ENCODE measurements at places on chromosomes 11 and 22.

- no peak for DNase-seq
Observed at GRCh38 chr22:39452740-39453040, 4.1 kb upstream of the MGAT3 start.

DNA sequence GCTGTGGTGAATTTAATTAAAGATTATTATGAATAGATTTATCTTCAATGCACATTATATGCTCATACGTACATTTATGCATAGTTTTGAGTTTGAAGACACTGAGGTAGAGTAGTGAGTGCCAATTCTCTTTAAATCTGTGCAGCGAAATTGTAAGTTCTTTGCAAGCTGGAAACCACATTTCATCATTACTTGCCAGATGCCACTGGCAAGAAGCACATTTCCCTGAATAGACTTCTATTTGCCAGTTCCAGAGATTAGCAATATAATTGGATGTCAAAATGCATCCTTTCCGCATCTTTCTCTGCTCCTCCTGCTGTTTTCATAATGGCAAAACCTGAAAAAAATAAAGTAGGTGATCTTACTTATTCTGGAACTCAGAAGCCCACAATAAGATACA lies 448.0 kb downstream of the LUZP2 start:
- no peak for DNase-seq

DNA sequence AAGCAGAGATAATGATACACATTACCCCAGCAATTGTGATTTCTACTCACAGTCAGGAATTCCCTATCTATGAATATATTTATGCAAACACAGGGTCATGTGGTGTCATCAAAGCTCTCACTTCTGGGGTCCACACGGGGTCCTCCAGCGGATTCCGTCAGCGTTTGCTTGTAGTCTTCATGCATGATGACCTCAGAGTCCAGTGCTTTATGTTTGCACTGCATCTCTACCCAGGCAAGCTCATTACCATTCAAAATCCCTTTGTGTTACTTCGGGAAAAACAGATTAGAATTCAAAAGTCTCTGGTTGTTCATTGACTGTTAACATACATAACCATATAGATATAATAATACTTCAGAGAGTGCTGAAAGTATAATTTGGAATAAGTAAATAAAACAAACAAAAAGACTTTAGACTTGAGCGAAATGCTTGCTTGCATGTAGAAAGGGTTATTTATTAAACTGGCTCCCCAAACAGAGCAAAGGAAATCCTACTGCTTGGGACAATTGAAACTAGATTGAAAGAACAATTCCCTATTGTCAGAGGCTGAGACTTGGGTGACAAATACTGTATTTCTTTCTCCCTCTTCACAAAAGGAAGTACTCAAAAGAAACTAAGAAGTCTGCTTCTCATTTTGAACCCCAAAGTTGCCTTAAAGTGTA lies 423.1 kb downstream of the ETS1 start:
- DNase-seq = no peak

DNA sequence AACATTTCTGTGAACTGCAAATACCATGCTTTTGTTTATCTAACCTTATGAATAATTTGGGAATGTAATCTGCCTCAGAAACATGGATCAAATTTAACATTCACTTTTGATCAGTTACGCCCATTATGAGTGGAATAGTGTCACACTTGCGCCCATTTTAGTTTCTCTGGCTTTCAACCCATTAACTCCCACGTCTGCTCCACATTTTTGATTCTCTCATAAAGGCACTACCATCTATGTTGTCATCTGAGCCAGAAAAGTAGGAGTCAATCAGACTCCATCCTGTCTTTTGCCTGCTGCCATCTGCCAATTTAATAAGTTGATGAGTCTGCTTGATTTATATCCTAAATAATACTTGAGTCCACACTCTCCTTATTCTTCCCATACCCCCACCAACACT lies 1090.7 kb downstream of the DLG2 start:
- no peak for DNase-seq

DNA sequence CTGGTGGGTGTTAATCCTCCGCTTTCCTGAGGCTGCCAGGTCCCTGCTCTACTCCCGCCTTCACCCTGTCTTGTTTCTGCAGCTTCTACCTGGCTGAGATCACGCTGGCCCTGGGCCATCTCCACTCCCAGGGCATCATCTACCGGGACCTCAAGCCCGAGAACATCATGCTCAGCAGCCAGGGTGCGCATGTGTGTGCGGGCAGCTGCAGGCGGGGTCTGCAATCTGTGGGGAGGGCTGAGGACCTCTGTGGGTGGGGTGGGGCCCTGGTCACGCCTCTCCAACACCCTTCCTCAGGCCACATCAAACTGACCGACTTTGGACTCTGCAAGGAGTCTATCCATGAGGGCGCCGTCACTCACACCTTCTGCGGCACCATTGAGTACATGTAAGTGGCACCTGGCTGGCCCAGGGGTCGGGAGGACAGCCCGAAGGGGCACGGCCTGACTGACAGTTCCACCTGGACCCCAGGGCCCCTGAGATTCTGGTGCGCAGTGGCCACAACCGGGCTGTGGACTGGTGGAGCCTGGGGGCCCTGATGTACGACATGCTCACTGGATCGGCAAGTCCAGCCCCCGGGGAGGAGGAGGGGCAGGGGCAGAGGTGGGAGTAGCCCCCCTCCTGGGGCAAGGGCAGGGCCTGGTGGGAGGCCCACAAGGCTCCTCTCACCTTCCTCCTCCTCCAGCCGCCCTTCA lies 4.5 kb downstream of the RPS6KB2 start:
- no peak for DNase-seq

GRCh38 chr11:6404342-6405051 lies 14.2 kb downstream of the SMPD1 start:
- DNase-seq = no peak

GRCh38 chr11:78825591-78826020 lies 250.9 kb upstream of the NARS2 start:
- DNase-seq = no peak

DNA sequence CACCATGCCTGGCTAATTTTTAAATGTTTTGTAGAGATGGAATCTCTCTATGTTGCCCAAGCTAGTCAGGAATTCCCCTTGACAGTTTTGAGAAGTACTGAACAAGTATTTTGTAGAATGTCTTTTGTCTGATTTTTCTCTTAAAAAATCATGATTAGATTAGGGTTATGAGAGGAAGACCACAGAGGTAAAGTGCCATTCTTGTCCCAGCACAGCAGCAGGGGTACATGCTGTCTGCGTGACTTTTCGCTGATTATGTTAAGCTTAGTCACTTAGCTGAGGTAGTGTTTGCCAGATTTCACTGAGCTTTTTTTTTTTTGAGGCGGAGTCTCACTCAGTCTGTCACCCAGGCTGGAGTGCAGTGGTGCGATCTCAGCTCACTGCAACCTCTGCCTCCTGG lies 13.6 kb upstream of the NUP160 start:
- DNase-seq = no peak

DNA sequence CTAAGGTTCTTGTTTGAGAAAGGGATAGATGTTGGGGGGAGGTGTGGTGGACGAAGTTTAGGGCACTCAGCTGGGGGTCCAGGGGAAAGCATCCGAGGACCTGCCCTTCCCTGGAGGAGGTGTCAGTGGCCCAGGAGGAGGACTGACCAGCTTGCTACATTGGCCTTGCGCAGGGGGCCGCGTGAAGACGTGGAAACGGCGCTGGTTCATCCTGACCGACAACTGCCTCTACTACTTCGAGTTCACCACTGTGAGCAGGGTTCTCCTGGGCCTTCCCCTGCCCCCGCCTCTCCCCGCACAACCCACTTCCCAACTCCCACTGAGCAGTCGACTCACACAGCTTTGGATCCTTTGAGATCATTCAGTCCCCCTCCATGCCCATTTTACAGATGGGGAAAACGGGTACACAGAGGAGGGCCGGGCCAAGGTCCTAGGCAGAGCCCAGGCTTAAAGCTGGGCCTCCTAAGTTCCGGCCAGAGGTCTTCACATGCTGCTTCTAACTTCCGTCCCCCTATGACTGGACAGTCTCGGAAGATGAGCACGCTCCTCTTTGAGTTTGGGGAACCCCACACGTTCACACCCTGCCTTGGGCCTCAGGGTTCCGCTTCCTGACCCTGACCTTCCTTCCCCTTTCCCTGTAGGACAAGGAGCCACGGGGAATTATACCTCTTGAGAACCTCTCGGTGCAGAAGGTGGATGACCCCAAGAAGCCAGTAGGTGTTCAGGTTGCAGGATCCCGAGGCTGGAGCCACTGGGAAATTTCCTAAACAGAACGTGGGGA lies 28.7 kb downstream of the CYTH4 start:
- DNase-seq = no peak

GRCh38 chr11:76768909-76769560 lies 14.1 kb upstream of the TSKU start:
- DNase-seq = no peak

DNA sequence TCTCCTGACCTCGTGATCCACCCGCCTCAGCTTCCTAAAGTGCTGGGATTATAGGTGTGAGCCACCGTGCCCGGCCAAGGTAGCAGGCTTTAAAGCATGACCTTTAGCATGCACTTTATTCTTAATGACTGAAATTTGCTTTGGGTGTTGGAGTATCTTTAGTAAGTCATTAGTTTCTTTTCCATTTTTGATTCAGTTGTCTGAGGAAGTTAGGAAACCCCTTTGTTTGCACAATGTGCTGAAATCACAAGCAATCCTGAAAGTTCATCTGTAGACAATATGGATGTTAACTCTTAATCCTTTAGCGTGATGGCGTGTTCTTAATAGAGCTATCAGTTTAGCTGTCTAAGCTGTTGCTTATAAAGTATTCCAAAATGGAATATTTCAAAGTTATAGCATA lies 16.8 kb downstream of the SDHD start:
- no peak for DNase-seq

- DNase-seq = no peak
Observed at GRCh38 chr11:60989093-60989650, 17.7 kb downstream of the CD6 start.

GRCh38 chr11:120054753-120055045 lies 83.2 kb downstream of the TRIM29 start:
- DNase-seq = no peak

- DNase-seq = no peak
Observed at GRCh38 chr22:33129621-33130020, 71.4 kb upstream of the SYN3 start.

DNA sequence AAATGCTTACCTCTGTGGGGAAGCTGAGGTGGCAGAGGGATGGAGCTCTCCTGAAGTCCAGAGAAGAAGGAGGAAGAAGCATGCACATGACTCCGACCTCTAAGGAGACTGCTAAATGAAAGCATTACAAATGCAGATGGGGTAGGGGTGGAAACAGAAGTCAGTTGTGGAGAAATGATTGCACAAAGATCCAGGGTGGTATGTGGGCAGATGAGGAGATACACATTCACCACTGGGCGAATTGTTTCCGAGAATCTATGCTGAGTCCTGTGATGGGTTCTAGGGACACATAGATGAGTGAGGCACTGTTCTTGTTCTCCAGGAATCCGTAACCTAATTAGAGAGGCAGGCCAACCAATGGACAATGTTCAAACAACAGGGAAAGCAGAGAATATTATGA lies 188.9 kb upstream of the ZBED5 start:
- no peak for DNase-seq
